ENCODE measurements at places on chromosomes 16 and 17. TPM values are rescaled to one million over a fixed set of nuclear protein-coding genes. Genes with fewer than 3 reads are reported as not detected.
A peak's percentile ranks its signal among the peaks of the same experiment; 100 is the strongest.

The ABCA10 gene
- 0.80 TPM for total RNA-seq

The TRIM25 gene
- total RNA-seq: 122 TPM

The SDR42E1 gene
- total RNA-seq: 12.1 TPM

The MLKL gene
- total RNA-seq: 52.4 TPM

The IGFALS gene
- total RNA-seq: 1.5 TPM

The AOC2 gene
- total RNA-seq: 2.5 TPM

DNA sequence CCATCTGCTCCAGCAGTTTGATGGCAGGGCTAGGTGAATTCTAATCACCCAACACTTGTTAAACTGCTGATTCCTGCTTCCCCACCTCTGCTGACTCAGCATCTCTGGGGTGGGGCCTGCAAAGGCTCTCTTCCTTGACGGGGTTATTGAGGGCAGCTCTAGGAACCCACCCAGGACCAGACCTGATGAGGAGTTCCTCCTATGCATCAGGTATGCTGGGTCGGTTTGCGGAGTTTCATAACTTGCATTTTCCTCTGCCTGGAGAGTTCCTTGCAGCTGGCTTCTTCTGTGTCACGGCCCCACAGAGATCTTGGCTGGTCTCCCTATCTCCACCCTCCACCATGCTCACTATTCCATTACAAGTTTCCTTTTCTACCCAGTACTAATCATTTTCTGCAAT lies 93.4 kb upstream of the CCL2 start:
- H3K4me1 ChIP-seq: no peaks in the 10 kb centered on the region
- no peak overlapping the region for H3K27ac ChIP-seq
- H3K27me3 ChIP-seq: no peaks in the 10 kb centered on the region
- H3K4me3 ChIP-seq: no peak overlapping the region

- no peak overlapping the region for H3K4me3 ChIP-seq
- no peak for DNase-seq
- no peaks in the 10 kb centered on the region for H3K36me3 ChIP-seq
- H3K27me3 ChIP-seq: no peaks in the 10 kb centered on the region
- no peaks in the 10 kb centered on the region for H3K4me1 ChIP-seq
- H3K27ac ChIP-seq: no peak overlapping the region
Measured at GRCh38 chr16:50505714-50506542, 42.3 kb upstream of the NKD1 start.

DNA sequence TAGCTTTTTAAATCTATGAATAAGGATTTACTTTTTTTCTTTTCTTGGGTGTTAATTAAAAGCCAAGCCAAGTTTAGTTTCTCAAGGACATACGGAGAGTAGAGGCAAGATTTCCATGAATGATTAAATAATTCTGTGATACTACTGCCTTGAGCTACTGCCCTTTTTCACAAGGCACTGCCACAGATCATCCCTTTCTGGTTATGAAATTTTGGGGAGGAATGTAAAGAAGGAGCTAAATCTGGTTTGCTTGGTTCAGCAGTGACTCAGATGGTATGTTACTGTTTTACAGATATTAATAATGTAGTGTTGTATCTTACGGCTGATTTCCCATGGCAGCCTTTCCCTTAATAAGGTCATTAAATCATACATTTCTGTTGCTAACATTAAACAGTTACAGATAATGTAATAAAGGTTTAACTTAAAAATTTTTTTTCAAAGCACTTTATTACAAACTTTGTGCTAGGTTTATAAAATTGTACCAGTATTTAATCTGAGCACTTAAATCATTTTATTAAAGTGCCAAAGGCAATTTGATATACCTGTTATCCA lies 2.6 kb downstream of the WSB1 start:
- no peaks in the 10 kb centered on the region for H3K36me3 ChIP-seq
- no peak overlapping the region for H3K27ac ChIP-seq
- H3K27me3 ChIP-seq: no peaks in the 10 kb centered on the region
- no peak overlapping the region for H3K4me3 ChIP-seq
- peaks cover 26% of the 10 kb centered on the region for H3K4me1 ChIP-seq

DNA sequence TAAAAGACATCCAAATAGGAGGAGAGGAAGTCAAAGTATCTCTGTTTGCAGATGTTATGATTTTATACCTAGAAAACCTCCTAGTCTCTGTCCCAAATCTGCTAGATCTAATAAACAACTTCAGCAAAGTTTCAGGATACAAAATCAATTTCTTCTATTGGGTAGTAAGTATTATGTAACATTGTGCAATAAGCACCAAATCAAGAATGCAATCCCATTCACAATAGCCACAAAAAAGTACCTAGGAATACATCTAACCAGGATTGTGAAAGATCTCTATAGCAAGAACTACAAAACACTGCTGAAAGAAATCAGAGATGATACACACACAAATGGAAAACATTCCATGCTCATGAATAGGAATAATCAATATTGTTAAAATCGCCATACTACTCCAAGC lies 13.0 kb downstream of the NLRP1 start:
- no peak overlapping the region for H3K4me3 ChIP-seq
- no peak overlapping the region for H3K27ac ChIP-seq
- H3K4me1 ChIP-seq: no peaks in the 10 kb centered on the region
- no peaks in the 10 kb centered on the region for H3K27me3 ChIP-seq
- H3K36me3 ChIP-seq: peaks cover 9% of the 10 kb centered on the region

GRCh38 chr17:78706271-78706915 lies 75.7 kb downstream of the CYTH1 start:
- H3K4me3 ChIP-seq: no peak overlapping the region
- peaks cover 21% of the 10 kb centered on the region for H3K36me3 ChIP-seq
- no peaks in the 10 kb centered on the region for H3K27me3 ChIP-seq

DNA sequence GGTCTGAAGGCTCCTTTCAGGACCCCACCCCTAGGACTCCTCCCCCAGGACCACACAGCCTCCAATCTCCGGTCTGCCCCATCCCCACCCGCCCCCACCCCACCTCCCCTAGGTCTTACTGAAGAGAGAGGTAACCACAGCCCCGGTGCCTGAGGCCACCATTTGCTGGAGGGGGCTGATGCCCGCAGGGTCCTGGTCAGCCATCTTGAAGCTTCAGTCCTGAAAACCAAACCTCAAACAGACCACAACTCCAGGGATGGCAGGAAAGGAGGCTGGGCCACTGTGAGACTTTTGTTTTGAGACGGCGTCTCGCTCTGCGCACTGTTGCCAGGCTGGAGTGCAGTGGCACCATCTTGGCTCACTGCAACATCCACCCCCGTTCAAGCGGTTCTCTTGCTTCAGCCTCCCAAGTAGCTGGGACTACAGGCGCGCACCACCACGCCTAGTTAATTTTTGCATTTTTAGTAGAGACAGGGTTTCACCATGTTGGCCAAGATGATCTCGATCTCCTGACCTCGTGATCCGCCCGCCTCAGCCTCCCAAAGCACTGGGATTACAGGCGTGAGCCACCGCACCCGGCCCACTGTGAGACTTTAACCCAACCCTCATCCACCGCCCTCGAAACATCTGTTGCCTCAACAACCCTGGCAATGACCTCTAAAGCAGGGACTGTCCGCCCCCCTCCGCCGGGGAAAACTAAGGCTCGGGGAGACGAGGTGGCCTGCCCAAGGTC lies 1.1 kb downstream of the SLC25A39 start:
- no peaks in the 10 kb centered on the region for H3K36me3 ChIP-seq
- no peaks in the 10 kb centered on the region for H3K27me3 ChIP-seq
- peak overlapping the region; percentile 83 for H3K27ac ChIP-seq
- no peak for DNase-seq
- H3K4me3 ChIP-seq: peak overlapping the region; percentile 98

- no peak for DNase-seq
- peaks cover 12% of the 10 kb centered on the region for H3K4me1 ChIP-seq
- no peaks in the 10 kb centered on the region for H3K36me3 ChIP-seq
- no peak overlapping the region for H3K4me3 ChIP-seq
- no peaks in the 10 kb centered on the region for H3K27me3 ChIP-seq
Measured at GRCh38 chr16:57689762-57690558, 4.6 kb upstream of the DRC7 start.

GRCh38 chr17:33504571-33504970 lies 211.5 kb upstream of the ASIC2 start:
- no peaks in the 10 kb centered on the region for H3K36me3 ChIP-seq
- DNase-seq: no peak
- H3K4me1 ChIP-seq: no peaks in the 10 kb centered on the region
- H3K27ac ChIP-seq: no peak overlapping the region
